ENCODE measurements at places on chromosomes 4 and X. TPM values are rescaled to one million over a fixed set of nuclear protein-coding genes. Genes with fewer than 3 reads are reported as not detected.

GALNTL6 gene
- total RNA-seq = not detected

UGT2B11 gene
- not detected for total RNA-seq

XPNPEP2 gene
- not detected for total RNA-seq

BEX1 gene
- not detected for total RNA-seq

APOOL gene
- total RNA-seq = 33.8 TPM

ADGRL3 gene
- total RNA-seq = 3.6 TPM

All from MCF 10A (cell line).